Right ventricle myocardium inferior (tissue), 1 donor: ENCODE measurements at places on chromosomes 7 and 10. TPM values are rescaled to one million over a fixed set of nuclear protein-coding genes. Genes with fewer than 3 reads are reported as not detected.

DNA sequence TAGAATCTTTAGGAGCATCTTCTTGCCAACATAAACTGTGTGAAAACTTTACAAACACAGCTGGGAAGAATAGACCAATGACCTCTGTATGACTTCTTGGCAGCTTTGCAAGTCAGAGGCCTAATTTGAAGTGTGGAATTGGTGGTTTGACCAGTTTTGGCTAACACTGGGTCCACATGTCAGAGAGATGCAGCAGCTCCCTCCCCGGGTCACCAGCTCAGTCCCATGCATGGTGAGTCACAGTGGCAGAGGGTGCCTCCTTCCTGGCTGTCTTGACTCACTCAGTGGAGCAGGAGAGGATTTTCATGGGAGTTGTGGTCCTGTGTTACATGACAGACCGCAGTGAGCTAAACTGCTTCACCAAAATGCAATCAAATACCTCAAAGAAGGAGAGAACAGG is 8.2 kb upstream of the STARD3NL start:
- no peak for DNase-seq

DNA sequence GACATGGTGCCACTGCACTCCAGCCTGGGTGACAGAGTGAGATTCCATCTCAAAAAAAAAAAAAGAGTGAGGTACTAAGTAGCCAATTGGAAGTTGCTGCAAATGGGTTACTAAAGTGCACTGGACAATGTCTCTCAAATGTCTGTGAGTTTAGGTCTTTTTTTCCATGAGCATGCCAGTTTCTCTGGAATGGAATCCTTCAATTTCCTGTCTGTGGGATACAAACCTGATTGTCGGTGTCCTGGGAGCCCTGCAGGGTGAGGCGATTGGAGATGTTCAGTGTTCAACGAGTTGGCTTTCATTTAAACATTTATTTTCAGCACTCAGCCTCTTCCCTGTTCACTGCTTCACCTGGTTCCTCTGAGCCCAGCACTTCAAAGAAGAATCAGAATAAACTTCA is 5.3 kb upstream of the CALD1 start:
- DNase-seq: no peak

DNA sequence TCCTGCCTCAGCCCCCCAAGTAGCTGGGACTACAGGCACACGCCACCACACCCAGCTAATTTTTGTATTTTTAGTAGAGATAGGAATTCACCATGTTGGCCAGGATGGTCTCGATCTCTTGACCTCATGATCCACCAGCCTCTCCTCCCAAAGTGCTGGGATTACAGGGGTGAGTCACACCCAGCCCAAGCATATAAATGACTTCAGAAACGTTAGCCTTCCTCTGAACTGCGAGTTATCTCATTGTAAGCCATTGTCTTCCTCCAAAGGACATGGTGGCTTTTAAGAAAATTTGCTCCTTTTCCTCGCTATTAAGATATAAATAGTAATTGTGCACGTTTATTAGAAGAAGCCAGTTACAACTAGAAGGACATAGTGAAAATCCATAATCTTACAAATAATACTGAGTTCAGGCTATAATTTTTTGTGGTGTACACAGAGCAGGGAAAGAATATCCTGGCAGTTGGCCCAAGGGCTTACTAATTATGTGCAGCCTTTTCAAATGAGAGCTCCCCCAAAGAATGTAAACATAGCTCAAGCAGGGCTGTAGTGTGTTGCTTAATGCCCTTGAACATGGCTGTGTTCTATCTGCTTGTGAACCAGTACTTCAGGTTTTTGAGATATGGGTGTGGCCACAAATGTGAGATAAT is 495.8 kb downstream of the PARD3 start:
- DNase-seq: no peak

GRCh38 chr7:157386979-157387800 is 50.4 kb downstream of the DNAJB6 start:
- peak; percentile 94 for DNase-seq

- DNase-seq: no peak
Measured at GRCh38 chr7:45306752-45307305, 149.2 kb downstream of the RAMP3 start.

DNA sequence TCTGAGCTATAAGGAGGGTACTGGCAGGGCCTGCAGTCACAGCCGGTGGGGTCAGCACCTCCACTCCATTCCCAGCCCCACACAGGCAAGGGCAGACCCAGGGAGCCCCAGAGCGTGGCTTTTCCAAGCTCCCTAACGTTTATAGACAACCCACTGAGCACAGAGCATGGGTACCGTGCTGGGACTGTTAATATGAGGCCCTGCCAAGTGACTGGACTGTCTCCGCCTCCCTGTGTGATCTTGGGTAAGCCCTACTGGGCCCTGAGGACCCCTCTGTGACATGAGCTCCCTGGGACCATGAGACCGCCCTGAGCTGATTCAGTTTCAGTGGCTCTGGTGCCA is 12.4 kb downstream of the TTYH3 start:
- DNase-seq: no peak

DNA sequence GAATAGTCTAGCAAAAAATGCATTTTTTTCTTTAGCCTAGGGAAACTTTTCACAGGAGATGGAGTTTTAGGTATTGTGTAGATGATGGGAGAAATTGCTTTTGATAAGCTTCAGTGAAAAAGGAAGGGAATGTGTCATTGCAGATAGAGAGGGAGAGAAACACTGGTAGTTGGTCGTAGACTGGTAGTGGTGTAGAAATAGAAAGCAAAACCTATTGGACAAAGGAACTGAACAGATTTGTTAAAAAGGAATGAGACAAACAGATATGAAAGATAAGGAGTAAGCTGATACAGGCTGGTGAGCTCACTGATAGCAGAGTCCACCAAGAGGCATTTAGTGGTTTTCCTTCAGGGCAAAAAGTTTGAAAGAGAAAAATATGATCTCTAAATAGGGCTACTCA is 94.3 kb downstream of the ZEB1 start:
- DNase-seq: no peak

DNA sequence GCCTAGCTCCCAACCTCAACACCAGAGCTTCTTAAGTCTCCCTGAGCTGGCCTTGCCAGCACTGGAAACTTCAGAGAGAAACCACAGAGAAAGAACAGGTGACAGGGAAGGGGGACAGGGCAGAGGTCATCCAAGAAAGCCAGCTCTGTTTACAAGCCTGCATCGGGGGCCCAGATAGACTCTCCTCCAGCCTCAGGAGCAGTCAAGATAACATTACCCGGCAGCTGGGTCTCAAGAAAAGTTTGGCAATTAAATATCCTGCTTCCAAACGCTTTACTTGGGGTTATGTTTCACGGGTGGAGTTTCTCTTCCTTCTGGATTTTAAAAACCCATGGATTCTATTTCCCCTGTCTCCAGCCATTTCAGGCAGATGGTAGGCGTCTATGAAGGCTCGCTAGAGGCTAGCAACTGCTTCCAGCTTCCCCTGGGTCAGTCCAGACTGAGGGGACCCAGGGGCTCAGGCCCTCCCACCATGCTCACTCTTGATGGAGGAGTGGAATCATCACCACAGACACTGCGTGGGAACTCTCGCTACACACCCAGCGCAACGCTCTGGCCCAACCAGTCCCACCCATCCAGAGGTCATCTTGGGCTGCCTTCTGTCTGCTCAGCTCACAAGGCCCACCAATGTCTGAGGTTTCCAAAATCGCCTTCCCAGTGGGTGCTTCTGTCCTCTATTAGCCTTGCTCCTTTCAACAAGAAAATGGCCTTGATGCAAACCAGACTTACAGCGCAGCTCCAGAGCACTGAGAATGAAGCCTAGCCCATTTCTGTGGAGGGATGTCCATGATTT is 48.8 kb downstream of the SH3PXD2A start:
- no peak for DNase-seq

The CYP2W1 gene
- total RNA-seq: not detected

The LIPM gene
- total RNA-seq: not detected
